ENCODE measurements at places on chromosomes 7 and 10.

- DNase-seq = no peak
These were observed 2.5 kb downstream of the TCF7L2 start for GRCh38 chr10:112952282-112953173.

DNA sequence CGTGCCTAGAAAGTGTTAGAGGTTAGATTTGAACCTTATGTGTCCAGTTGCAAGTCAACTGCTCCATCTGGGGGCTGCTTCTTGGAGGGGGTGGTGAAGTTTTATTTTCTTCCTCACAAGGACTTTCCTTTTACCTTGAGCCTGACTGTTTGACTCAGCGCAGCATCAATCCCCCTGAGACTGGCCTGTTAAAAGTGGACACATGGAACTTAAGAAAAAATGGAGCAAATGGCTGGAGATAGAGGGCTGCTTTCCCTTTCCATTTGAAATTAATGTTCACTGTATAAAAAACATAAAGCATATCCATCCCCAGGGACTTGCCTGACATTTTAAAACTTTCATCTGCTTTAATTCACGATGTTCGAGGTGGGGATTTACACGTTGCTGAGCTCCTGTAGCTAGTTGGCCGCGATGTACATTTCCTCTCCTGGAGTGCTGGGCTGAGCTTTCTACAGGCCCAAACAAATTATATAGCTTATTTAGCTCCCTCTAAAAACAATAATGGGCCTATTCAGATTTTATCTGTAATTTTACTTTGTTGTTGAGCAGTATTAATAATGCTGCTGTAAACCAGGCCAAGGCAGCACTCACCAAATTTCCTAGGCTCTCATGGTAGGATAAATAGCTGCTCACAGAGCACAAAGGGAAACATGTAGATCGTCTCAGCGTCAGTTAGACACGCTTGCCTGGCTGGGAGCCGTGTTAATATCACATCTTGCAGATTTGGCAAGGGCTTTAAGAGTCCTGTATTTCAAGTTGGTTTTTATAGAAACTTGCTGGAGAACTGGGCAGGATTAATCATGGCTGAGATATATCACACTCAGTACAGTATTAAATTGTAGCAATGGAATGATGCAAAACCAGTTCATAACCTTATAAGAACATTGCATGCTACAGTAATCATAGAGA is 251.5 kb downstream of the LRMDA start:
- no peak for DNase-seq

DNA sequence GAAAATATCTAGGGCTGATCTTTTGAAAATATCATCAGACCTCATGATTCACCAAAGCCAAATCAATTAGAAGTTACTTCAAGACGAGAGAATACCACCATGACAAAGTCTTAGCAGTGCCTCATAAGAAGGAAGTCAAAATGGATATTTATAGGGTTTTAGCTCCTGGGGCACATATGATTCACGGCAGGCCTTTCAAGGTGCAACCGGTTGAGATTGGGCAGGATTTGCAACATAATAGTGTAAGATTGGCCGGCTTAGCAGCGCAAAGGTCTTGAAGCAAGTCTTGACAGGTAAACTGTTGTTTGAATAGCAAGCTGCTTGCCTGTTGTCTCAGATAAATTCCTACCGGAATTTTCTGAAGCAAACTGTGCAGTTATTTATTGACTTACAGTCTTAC is 17.5 kb downstream of the ADRB1 start:
- no peak for DNase-seq

DNA sequence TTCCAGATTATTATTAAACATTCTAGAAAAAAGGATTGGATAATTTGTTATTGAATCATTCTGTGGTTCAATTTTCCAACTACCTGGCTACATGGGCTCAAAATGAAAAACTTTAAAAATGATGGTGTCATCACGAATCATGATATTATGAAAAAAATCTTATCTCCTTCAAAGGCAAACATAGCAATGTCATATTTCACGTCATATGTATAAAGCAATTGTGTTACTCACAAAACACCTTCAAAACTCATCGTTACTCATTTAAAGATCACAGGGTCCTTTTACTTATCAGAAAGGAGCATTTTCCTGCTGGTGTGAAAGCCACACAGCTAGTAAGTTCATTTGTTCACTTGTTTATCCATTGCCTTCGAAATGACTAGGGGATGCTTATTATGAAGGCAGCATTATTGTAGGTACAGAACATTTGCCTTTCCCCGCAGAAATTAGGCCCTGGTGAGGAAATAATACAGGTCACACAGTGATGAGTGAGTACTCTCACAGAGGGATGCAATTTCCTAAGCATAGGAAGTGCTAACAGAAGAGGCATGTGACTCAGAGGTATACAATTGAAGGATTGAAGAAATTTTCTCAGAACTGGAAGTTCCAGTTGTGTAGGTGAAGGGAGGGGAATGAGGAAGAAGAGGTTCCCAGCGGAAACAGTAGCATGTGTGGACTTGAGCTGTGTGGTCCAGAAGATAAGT is 478.7 kb downstream of the INHBA start:
- no peak for DNase-seq

DNA sequence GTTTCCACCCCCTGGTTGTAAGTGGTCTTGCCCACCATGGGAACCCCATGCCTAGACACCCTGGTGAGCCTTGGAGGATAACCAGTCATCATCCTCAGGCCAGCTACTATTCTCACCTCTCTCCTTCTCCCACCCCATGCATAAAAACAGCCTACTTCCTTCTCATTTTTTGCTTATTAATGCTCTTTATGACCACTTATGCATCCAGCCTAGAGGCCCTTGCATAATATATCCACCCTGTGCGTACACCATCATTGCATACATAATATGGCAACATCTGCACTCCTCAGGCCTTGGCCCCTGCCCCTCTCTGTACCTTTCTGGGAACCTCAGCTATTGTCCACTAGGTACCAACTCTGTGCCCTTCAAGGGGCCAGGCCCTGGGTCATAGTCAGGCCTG is 91.0 kb downstream of the CDH23 start:
- no peak for DNase-seq

Measured in GOT3 (cell line).